ENCODE measurements at places on chromosomes 11 and 22. TPM values are rescaled to one million over a fixed set of nuclear protein-coding genes. Genes with fewer than 3 reads are reported as not detected.

DNA sequence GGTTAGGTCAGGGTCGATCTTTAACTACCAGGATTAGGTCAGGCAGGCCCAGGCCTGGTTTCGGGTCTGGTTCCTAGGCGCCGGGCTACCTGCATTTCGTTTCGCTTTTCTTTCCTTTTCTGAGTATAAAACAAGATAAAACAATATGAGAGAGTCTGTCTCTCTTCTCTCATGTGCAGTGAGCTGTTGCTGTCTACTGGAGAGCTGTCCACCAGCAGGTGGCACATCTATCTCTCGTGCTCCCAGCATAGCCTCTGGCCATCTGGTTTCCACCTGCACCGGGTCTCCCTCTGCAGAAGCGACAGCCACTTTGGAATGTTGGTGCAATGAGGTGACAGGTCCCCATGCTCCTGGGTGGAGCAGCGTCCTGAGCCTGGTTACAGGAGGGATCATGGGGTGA is 27.6 kb downstream of the RIBC2 start:
- DNase-seq = peak; percentile 46

- no peak for DNase-seq
Observed at GRCh38 chr11:44978274-44978960, 27.7 kb upstream of the TP53I11 start.

DNA sequence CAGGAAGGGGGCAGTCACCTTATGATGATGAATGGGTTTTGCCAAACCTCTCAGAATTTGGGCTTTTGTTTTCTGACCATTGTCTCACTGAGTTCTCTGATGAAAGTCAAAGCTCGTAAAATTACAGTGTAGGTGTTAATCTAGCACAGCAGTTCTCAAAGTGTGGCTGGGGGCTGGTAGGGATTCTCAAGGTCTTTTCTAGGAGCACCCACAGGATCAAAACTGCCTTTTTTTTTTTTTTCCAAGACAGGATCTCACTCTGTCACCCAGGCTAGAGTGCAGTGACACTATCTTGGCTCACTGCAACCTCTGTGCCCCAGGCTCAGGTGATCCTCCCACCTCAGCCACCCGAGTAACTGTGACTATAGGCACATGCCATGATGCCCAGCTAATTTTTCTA is 66.1 kb downstream of the C22orf31 start:
- no peak for DNase-seq

GRCh38 chr11:132264616-132265015 is 894.2 kb downstream of the NTM start:
- no peak for DNase-seq

GRCh38 chr11:35122308-35122707 is 16.7 kb upstream of the CD44 start:
- DNase-seq = no peak

GRCh38 chr11:116773203-116774097 is 663 bp upstream of the BUD13 start:
- peak; percentile 26 for DNase-seq

DNA sequence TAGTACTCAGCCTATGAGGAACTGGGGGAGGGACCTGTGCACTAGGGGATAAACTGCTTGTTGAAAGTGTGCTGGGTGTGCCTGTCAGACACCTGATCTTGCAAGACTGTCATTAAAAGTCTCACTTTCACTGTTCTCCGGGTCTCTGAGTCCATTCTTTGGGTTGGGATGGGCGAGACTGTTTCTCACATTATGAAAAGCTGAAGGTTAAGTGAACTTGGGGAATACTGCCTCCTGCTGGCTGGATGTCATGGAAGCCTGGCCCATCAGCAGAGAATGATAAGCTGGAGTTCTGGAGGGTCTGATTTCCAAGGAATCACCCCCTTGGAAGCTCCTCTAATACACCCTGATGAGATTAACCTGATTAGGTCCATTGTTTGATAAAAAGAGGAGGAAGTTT is 9.0 kb upstream of the VPREB1 start:
- DNase-seq = peak; percentile 9

DNA sequence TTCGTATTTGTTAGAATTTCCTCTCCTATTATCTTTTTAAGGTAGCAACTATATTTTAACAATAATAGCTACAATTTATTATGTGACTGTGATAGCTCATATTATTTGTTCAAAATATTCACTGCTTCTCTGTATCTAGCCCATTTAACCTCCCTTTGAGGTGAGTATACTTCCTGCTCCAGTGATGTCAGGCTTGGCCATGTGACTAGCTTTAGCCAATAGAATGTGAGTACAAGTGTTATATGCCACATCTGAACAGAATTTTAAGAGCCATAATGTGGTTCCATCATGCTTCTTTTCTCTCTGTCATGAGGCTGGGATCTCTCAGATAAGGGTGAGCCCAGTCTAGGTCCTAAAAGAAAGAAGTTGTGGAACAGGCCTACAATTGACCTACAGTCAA is 217.6 kb downstream of the TTC28 start:
- no peak for DNase-seq

DNA sequence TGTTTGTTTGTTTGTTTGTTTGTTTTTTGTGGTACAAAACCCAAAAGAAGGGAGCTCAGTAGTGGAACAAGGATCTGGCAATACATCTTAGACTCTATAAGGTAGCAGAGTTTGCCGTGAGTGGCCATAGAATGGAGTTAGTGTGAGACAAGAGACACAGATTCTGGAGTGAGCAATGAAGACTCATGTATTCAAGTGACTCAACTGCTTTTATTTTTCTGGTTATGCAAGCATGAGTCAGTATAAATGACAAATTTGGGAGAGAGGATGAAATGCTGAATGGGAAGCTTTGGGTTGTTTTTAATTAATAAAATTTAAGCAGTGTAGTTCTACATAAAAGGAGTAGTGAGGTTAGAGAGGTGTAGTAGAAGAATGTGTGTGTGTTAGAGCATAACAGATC is 143.6 kb upstream of the ANO5 start:
- peak; percentile 0 for DNase-seq

DNA sequence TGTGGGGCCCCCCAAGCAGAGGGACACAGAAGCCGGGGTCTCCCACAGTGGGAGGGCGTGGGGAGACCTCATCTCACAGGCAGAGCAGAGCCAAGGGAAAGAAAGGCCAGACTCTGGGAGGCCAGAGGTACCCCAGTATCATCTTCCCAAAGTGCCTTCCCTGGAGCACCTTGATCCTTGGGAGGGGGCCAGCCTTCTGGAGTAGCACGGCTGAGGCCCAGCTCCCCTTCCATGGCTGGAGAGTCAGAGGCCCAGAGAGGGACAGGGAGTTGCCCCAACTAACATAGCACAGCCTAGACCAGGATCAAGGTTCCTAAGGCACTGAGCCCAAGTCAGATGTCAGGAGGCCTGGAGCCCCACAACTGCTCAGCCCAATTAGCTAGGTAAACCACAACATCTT is 50.6 kb downstream of the ELFN2 start:
- DNase-seq = no peak

DNA sequence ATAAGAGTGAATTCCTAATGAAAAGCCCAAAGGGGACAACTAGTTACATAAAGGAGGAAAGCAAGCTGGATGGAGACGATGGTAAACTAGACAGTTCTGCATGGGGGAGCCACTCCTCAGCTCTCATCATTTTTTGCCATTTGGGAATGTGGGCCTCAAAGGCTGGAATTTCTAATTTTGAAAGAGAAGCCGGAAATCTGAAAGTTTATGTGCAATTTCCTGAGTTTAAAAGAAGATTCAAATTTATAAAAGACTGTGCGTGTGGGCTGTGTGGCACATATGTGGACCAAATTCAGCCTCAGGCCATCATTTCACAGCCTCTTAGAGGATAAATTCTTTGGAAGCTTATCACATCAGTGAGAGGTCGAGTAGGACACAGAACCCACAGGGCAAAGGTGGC is 18.3 kb upstream of the CRY2 start:
- no peak for DNase-seq

DNA sequence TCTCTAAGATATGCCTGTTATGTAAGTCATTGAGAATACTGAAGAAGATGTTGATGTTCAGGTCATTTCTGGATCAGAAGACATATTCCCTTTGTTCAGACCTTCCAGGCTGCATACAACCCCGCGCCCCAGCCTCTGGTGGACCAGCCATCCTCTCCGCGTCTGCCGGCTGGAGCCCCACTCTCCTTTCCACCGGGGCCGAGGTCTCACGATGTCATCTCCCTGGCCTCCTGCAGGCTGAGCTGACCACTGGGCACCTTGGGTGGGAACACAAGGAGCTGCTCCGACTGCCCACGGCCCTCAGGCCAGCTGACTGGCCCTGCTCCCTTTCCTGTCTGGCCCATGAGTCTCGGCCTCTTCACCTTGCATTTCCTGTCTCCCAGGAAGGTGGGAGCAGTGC is 124.6 kb downstream of the SHANK2 start:
- no peak for DNase-seq

GRCh38 chr11:45809456-45810395 is 4.8 kb downstream of the SLC35C1 start:
- no peak for DNase-seq

GRCh38 chr11:61725781-61726231 is 26.6 kb upstream of the MYRF start:
- DNase-seq = peak; percentile 29

- no peak for DNase-seq
Observed at GRCh38 chr22:50720301-50721256, 17.4 kb upstream of the ACR start.

- DNase-seq = no peak
Observed at GRCh38 chr11:128324531-128325141, 262.7 kb downstream of the ETS1 start.

DNA sequence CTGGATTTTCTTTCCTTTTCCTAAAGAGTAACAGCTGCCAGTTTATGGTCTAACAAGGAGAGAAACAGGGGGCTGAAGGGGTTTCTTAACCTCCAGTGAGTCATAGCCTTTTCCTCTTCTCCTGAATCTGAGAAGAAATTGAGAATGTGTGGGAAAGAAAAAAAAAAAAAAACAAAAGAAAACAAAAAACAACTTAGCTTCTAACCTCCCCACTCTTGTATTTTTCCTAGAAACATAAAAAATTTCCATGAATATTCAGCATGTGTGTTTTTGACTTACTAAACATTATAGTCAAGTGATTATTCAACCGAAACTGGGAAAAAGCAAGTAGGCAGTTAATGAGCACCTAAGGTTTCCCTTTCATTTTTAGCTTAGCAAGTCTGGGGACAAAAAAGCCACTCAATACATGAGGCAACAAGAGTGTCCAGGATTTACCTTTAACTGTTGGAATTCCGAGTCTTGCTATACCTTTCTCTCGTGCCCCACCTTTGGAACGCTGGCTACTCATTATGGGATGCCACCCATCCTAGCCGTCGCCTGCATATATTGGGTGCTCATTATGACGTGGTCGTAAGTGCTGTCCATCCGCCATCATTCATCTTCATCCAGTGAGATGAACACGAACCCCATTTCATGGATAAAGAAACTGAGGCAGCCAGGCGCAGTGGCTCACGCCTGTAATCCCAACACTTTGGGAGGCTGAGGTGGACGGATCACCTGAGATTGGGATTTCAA is 2.4 kb downstream of the ASPHD2 start:
- DNase-seq = no peak

Gene VSIG10L2
- polyA plus RNA-seq = not detected

Gene RFPL1
- not detected for polyA plus RNA-seq

Gene SLC22A6
- polyA plus RNA-seq = not detected

Gene ANO9
- 16.6 TPM for polyA plus RNA-seq

Gene KCNE3
- not detected for polyA plus RNA-seq

Gene OR10G6
- polyA plus RNA-seq = not detected

Gene CRYBB2
- 0.09 TPM for polyA plus RNA-seq

Gene PATE1
- polyA plus RNA-seq = not detected

Gene MGAT3
- not detected for polyA plus RNA-seq
